Fibroblast of pulmonary artery (primary cell): ENCODE measurements at places on chromosomes 6 and 20.
A peak's percentile ranks its signal among the peaks of the same experiment; 100 is the strongest.

DNA sequence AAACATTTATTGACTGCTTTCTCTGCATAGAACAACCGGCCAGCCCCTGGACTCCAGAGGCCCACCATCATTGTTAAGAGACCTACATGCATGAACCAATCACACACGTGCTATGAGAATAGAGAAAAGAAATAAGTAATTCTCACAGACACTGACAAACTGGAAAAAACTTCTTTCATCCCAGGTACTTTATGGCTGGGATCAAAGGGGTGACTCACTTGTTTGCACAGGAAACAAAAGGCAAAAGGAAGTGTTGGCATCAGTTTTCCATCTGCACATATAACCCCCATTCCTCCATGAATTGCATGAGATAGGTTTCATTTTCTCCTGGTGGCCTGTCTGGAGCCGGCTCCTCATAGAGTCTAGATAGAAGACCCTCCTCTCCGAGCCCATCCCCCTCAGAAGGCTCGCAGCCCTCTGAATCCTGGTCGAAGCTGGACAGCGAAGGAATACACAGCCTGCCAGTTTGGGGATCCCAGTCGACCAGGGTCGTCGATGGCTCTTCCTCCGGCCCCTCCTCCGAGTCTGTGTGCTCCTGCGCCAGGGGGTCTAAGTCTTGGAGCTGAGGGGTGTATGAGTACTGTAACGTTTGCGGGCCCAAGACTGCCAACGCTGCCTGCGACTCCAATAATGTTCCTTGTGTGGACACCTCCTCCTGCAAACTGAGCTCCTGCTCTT lies 43.3 kb downstream of the IL20RA start:
- peak; percentile 10 for DNase-seq

GRCh38 chr6:129111346-129111745 lies 228.4 kb downstream of the LAMA2 start:
- no peak for DNase-seq

DNA sequence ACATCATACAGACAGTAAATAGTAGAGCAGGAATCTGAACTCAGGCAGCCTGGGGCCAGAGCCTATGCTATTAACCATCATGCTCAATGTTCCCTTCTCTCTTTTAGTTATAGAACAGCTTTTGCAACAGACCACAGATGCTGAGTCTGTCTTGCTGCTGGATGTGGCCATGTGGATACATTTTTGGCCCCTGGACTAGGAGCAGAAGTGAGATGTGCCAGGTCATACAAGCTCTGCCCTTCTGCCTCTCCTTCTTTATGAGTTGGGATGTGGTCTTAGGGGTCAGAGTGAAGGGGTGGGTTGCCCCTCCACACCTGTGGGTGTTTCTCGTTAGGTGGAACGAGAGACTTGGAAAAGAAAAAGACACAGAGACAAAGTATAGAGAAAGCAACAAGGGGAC lies 14.6 kb upstream of the AARS2 start:
- no peak for DNase-seq

- DNase-seq, result peak; percentile 71
These were observed 15.6 kb downstream of the RRBP1 start for GRCh38 chr20:17666481-17666880.

DNA sequence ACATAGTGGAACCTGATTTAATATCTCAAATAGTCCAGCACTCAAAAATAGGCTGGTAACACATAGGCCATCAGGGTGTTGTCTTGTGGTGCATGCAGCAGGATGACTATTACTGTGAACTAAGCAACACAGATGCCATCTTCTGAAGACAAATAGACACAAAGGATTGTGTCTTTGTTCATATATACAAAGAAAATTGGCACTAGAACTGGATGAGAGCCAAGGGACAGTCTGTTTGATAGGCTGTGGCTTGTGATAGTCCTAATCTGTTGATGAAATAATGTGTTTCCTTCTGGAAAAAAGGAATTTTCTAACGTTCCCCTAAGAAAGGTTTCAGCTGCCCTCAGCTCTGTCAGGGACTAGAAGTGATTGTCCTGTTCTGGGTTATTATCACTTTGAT lies 129.8 kb downstream of the TPBG start:
- no peak for DNase-seq

GRCh38 chr6:55822005-55822404 lies 53.4 kb downstream of the BMP5 start:
- DNase-seq, result no peak

DNA sequence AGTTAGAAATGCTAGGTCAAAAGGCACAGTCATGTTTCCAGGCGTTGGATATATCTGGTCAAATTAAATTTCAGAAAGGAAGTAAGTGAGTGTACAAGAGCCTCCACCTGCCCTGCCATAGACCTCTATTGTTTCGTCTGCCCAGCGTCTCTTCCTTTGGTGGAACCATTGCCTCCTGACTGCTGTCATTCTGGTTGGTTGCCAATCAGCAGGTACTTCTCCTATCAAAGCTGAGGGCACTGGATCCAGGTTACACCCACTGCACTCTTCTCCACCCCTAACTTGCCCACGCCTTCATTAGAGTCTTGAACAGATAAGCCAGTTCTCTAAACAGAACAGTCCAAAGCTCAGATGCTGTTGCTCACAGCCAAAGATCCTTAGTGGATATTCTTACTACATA lies 2.6 kb upstream of the WFDC5 start:
- no peak for DNase-seq

- DNase-seq, result no peak
These were observed 35.1 kb downstream of the DSE start for GRCh38 chr6:116405652-116406356.

- DNase-seq, result peak; percentile 16
These were observed 39.6 kb upstream of the BCAS1 start for GRCh38 chr20:54110041-54110440.

DNA sequence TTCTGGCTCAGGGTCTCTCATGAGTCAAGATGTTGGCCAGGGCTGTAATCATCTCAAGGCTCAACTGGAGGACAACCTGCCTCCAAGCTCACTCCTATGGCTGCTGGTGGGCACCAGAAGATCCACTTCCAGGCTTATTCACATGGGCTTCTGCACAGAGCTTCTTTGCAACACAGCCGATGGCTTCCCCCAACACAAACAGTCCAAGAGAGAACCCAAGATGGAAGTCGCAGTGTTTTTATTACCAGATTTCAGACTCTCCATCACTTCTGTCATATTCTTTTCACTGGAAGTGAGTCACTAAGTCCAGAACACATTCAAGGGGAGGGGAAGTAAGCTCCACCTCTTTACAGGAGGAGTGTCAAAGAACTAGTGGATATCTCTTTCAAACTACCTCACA lies 75.5 kb downstream of the CD164 start:
- DNase-seq, result no peak

DNA sequence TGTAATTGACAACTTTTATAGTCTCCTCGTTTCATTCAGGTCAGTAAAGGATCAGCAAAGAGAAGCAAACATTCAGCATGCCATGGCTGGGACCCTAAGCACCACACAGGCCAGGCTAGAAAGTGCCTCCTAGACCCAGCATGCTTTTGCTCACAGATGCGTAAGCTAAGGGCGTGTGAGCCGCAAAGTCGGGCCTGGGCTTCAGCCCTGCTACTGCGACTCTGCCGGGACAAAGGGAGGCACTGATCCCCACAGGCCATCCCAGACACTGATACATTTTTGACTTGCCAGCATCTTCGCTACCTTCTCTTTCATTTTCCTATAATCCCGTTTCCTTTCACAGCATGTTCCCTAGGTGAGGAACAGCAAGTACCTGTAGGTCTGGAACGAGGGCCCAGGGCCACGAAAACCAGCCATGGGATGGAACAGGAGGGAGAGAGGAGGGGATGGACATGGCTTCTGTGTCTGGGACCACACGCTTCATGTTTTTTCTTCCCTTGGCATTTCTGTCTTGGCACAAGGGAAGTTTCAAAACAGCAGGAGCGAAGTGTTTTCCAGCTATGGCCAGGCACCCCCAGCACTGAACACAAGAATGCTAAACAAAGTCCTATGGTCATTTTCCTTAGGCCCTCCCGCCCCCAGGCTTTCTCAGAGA lies 42.6 kb downstream of the IRF4 start:
- DNase-seq, result no peak

- no peak for DNase-seq
These were observed 13.1 kb downstream of the TFAP2A start for GRCh38 chr6:10401632-10402223.

GRCh38 chr20:47547034-47547387 lies 45.3 kb downstream of the NCOA3 start:
- DNase-seq, result no peak

DNA sequence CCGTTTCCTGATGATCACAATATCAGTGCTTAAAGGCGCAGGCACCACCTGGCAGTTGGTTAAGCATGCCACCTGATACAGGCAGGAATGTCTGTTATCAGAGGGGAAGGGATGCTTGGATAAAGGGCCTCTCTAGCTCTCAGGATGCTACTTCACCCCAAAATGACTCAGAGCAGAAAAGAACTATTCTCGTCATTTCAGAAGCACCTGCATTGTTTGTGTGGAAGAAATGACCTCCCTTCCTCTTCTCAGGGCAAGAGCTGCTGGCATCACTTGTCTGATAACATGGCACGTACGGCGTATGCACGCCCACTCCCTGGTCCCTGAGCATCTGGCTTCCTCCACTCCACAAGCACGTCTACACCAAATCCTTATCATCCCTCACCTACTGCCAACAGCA lies 47.3 kb downstream of the ATP9A start:
- no peak for DNase-seq

DNA sequence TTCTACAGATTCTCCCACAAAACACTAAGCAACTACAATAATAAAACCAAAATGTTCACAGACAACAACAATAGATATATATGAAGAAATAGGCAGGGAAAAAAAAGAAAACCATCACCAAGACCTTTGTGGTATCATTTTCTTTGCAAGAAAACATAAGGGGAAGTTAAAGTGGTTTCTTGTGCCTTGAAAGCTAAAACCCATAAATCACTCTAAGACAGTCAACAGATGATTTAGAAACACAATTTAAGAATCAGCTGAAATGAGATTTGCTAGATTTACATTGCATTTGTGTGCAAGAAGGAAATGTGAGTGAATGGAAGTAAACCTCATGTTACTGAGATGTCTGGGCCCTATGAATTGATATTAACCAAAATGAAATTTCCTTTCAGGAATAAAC lies 1265.4 kb upstream of the GJE1 start:
- DNase-seq, result no peak

DNA sequence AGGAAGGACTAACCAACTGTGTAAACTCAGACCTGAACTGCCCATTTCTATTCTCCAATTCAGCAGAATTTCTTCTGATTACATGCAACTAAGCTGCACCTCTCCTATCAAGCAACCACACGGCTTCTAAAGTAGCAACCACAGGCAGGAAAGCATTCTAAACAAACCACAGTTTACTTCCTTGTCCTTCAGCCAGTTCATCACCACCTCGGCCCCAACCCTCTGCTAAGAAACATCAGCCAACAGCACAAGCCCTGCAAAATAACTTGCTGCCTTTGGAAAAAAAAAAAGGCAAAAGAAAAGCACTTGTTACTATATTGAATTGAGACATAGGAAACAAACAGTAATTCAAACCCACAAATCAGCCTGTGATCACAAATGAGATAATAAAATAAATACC lies 140.3 kb downstream of the NFATC2 start:
- no peak for DNase-seq

- peak; percentile 73 for DNase-seq
These were observed 30.6 kb upstream of the LMBRD1 start for GRCh38 chr6:69827276-69827893.

GRCh38 chr6:126546541-126547120 lies 206.7 kb downstream of the CENPW start:
- peak; percentile 3 for DNase-seq

DNA sequence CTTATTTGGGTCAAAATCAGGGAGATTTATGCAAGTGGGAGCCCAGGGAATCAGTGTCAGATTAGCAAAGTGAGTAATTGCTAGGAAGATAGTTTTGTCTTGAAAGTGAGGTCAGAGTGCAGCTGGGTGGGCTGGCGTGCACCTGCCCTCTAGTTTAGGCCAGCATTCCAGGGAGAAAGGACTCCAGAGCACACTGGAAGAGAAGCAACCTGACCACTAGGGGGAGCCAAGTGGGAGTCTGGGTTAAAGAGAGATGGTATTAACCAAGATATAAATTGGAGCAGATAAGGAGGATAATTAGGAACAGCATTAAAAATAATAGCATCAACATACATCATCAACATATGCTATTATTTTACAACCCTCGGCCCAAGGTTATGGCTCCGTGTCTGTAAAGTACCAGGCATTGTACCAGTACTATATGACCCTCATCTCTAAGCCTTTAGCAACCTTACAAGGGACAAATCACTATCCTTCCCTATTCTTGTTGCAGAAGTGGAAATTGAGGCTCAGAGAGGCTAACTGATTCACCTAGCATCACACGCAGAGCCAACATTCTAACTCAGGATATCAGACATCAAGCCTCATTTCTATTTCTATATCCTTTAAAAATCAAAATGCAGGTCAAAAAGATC lies 57.8 kb downstream of the SLC2A10 start:
- peak; percentile 48 for DNase-seq

- no peak for DNase-seq
These were observed 9.4 kb upstream of the CDH22 start for GRCh38 chr20:46317685-46318177.

DNA sequence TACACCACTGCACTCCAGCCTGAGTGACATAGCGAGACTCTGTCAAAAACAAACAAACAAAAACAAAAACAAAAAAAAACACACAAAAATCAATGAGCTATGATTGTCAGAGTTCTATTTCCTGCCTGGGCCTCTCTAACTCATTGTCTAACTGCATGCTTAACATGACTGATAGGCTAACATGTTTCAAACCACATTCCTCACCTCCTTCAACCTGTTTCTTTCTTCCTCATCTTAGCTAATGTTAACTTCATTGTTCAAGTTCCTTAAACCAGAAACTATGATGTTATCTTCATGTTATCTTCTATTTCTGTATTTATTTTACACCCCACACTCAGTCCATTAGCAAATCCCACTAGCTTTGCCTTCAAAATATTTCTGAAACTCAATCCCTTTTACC lies 41.5 kb downstream of the BEND6 start:
- no peak for DNase-seq

DNA sequence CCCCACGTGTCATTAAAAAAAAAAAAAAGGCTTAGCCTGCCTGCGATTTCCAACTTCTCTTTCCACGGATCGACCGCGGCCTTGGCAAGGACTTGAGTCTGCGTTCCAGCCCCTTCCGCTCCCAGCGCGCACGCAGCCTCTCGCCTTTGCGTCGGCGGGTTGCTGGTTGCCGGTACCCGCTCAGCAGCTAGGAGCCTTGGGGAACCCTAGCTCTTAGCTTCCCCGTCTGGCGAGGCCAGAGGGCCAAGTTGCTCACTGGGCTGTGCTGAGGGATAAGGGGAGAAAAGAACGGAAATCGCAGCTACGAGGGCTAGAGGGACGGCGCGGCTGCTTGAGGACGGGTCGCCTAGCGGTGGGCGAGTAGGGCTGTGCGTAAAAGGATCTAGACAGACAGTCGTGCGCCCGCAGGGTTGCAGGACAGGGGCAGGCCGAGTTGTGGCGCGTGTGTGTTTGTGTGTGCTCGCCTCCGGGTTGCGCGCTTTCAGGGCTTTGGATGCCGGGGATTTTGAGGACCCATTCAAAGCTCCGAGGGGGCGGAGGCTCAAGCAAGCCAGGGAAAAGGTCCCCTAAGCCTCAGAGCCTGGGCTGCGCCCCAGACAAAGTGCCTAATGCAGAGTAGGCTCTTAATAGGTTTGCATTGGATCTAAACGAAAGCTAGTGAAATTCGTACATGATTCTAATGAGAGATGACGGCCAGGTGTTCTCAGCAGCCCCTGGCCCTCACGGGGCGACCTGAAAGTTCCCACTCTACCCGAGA lies 40.5 kb upstream of the OSTM1 start:
- DNase-seq, result peak; percentile 82
